ENCODE measurements at places on chromosomes 5 and 9. TPM values are rescaled to one million over a fixed set of nuclear protein-coding genes. Genes with fewer than 3 reads are reported as not detected.

GRCh38 chr5:36301858-36302603, at the start of gene RANBP3L:
Gene RANBP3L, minus strand, starts transcription at chr5:36301902. Its CDS starts 486 bp downstream, at chr5:36301416.
- peak; percentile 63 for DNase-seq

CLTA gene
- total RNA-seq, result 210 TPM

MACIR gene
- total RNA-seq, result 20.1 TPM

DND1 gene
- 0.36 TPM for total RNA-seq

SMIM32 gene
- 0.36 TPM for total RNA-seq

CBY3 gene
- total RNA-seq, result not detected

PCDHB10 gene
- total RNA-seq, result 3.5 TPM

MRPL41 gene
- 75.8 TPM for total RNA-seq

- DNase-seq, result no peak
These were observed 430.1 kb upstream of the DAB2 start for GRCh38 chr5:39854771-39855410.

SPINK4 gene
- total RNA-seq, result not detected

- DNase-seq, result no peak
These were observed 20.3 kb upstream of the TTC33 start for GRCh38 chr5:40775846-40776657.

NSG2 gene
- 0.74 TPM for total RNA-seq

- DNase-seq, result no peak
These were observed 359.5 kb downstream of the CETN3 start for GRCh38 chr5:90050103-90050502.

DNA sequence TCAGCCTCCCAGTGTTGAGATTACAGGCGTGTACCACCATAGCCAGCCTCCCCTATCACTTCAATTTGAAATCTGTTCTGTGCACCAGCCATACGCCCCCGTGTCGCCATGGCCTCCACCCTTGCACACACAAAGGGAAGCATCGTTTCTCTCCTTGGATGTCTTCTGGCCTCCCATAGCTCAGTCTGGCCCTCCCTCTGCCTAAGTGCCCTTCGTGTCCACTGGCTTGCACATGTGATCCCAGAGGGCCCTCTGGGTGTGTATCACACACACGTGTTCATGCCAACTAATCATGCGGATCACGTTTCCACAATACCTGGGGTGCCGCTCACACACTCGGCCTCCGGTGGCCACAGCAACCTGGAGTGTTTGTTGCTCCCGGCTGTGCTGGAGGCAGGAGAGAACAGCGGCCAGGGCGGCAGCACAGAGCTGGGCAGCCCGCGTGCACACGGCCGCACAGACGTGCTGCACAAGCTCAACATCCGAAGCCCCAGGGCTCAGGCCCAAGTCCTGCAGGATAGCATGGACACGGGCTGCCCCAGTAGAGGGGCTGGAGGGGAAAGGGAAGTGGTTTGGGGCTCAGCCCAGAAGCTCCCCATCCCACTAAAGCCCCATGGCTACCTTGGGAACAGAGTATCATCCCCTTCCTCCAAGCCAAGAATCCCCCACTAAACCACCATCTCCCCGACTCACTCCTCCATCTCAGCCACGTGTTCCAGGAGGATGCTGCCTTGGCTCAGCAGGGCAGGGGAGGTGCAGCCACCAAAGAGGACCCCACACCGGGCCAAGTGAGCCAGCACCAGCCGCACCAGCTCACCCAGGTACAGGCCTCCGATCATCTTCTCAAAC, 10.9 kb downstream of the HK3 start:
- DNase-seq, result no peak

- DNase-seq, result no peak
These were observed 795.7 kb downstream of the MAT2B start for GRCh38 chr5:164301136-164301535.

- no peak for DNase-seq
These were observed 50.9 kb upstream of the RXRA start for GRCh38 chr9:134275375-134275774.

DNA sequence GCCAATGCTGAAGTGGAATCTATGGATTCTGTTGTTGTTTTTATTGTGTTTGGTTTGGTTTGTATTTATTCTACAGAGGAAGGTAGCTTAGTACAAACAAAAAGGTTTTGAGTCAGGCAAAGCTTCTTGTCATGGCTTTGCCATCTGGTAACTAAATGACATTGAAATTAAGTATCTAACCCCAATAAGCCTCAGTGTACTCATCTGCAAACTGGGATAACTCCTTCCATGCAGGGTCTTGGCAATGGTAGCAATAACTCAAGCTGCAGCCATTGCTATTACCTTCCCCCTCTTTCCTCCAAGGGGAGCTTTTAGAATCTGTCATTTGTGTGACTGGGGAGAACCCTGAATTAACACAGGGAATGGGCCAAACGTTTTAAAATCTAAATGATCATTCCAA, 79.7 kb downstream of the PLAC8L1 start:
- no peak for DNase-seq

- DNase-seq, result no peak
These were observed 29.2 kb upstream of the SMC5 start for GRCh38 chr9:70229579-70229978.

SPATA24 gene
- total RNA-seq, result 27.3 TPM

Measured in prostate gland (tissue), 2 donors.